ENCODE measurements at places on chromosomes 3 and 15.

DNA sequence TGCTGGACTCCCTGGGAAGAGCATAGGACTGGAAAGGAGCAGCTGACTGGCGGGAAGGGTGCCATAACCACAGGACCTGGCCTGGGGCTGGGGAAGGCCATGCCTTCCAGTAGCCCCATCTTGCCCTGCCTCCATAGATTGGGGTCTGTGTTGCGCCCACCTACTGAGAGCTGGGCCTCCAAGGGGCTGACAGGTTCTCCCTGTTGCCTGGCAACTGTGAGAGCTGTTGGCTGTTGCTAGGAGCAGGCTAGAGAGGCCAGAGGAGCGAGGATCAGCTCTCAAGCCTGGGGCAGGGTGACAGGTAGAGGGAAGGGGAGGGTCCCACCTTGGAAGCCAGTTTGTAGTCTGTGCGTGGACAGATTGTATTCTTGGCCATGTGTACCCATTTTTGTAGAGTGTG, 2.8 kb upstream of the GNAI2 start:
- DNase-seq, result no peak

- no peak for DNase-seq
These were observed 1077.8 kb downstream of the ZPLD1 start for GRCh38 chr3:103512595-103512994.

- DNase-seq, result no peak
These were observed 233.2 kb downstream of the RYR3 start for GRCh38 chr15:33543957-33544356.

GRCh38 chr3:42734263-42734860, 31.8 kb upstream of the HHATL start:
- DNase-seq, result peak; percentile 55

GRCh38 chr3:179074656-179075055, 3.0 kb upstream of the ZMAT3 start:
- DNase-seq, result no peak

DNA sequence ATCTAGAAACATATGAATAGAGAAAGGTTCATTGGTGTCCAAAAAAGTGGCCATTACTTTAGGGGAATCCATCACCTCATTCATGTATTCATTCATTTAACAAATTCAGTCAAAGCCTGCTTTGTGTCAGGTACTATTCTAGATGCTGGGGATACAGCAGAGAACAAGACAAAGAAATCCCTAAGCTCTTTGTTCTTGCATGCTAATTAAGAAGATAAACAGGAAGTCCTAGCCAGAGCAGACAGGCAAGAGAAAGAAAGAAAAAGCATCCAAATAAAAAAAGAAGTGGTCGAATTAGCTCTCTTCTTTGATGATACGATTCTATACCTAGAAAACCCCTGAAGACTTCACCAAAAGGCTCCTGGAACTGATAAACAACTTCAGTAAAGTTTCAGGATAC, 12.4 kb upstream of the ZMAT3 start:
- DNase-seq, result no peak

DNA sequence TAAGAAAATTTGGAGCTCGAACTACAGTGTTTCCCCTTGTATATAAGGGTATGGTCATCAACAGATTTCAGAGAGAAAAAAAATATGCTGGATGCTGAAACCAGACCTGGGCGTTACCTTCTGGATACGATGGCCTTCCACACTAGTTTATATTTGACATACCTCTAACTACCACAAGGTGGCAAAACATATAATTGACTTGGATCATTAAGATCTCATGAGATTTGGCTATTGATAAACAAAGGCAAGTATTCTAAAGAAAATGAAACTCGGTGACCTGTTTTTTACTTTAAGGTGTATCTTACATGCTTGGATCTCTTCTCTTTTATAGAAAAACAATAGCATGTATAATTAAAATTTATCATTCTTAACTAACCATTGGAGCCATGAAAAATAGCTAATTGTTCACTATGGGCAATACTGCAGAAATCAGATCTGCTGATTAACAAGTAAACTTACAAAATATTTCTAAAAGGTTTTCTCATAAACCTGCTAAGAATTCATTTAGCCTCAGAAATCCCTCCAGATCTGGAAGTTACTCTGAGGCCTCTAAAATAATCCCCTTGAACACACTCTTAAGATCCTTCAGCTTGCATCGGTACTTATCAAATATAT, 300.6 kb upstream of the KCNH8 start:
- no peak for DNase-seq

DNA sequence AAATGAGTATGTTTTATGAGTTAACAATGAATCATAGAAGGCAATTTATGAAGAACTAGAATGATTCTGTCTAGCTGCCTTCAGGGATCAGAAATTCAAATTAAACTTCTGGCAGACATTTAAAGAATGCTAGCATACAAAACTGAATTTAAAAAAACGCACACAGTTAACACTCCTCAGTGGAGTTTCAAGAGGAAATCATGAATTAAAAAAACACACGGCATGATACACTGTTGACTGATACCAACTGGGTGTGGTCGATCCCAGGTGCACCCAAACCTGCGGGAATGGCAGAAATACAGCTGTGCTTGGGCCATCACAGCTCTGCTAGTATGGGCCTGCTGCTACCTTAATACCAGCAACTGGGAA, 526.0 kb downstream of the FOXP1 start:
- DNase-seq, result no peak

- DNase-seq, result no peak
These were observed 225.6 kb downstream of the CNTN6 start for GRCh38 chr3:1318296-1319005.

- no peak for DNase-seq
These were observed 725.3 kb upstream of the CFAP20DC start for GRCh38 chr3:59775106-59775505.

GRCh38 chr3:97432914-97433313, 331.6 kb upstream of the ARL6 start:
- DNase-seq, result no peak

GRCh38 chr3:54445630-54446029, 323.3 kb downstream of the CACNA2D3 start:
- DNase-seq, result no peak

- DNase-seq, result peak; percentile 63
These were observed 1.3 kb downstream of the CAMK2N2 start for GRCh38 chr3:184259878-184260723.

DNA sequence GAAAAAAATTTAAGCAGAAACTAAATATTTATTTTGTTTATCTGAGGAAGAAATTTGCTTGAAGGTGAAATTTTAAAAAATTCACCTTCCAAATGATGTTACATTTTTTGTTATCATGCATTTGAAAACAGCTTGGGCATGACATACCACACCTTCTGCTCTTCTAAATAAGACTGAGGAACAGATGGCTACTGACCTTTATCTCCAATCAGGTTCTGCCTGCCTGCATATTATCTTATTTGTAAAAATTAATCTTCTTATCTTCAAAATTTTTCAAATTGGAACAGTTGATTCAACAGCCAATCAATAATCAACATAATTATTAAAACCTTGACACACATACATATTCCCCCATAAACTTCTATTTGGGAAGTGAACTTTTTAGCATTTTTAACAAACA, 641.8 kb upstream of the ZNF385D start:
- DNase-seq, result no peak

GRCh38 chr3:111712294-111713167, 117.4 kb upstream of the ZBED2 start:
- peak; percentile 68 for DNase-seq

- no peak for DNase-seq
These were observed 78.5 kb upstream of the SMAD3 start for GRCh38 chr15:66986951-66987350.

DNA sequence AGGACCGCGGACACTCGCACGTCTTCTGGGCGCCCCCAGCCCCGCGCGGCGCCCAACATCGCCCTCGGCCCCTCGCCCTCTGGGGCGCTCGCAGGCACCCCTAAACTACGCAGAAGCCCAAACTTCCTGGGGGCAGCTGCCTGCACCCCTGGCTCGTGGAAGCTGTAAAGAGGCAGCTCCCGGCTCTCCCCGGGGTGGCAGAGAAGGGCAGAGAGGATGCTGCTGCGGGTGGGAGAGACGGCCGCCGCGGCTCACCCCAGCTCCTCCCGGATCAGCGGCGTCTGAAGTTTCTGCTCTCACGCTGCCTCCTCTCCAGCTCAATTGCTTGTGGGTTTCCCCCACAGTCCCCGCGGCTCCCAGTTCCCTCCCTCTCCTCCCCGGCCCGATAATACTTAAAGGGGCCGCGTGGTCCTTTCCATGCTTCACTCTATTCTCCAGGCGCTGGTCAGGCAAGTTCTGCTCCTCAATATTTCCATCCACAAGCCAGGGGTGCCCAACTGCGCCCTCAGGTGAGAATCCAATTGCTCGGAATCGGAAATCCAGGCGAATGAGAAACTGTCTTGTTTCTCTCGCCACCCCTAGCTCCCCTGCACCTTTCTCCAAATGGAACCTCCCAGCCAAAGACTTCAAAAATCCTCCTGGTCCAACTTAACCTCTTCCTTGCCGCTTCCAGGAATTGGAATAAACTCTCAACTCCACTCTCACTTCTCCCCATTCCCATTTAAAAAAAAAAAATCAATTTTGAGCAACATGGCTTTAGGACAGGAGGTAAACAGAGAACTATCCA, 748.5 kb downstream of the ROBO1 start:
- peak; percentile 91 for DNase-seq

GRCh38 chr15:64699751-64700388, 75.5 kb downstream of the RBPMS2 start:
- peak; percentile 97 for DNase-seq

DNA sequence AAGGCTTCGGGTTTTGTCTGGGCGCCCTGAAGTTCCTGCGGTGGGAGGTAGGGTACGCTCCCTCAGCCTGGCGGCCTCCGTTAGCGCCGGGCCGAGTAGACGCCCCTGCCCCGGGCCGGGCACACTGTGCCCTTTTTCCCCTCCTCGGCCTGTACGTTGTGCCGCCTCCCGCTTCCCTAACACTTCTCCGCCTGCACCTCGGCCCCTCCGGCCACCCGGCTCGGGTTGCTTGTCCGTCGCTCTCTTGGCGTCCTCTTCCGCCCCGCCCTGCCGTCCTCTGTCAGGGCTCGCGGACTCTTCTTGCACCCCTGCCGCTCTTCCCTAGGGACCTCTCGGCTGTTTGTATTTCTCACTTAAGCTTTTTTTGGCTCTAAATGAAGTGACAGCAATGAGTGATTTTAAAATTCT, 384 bp downstream of the KNL1 start:
- peak; percentile 84 for DNase-seq

DNA sequence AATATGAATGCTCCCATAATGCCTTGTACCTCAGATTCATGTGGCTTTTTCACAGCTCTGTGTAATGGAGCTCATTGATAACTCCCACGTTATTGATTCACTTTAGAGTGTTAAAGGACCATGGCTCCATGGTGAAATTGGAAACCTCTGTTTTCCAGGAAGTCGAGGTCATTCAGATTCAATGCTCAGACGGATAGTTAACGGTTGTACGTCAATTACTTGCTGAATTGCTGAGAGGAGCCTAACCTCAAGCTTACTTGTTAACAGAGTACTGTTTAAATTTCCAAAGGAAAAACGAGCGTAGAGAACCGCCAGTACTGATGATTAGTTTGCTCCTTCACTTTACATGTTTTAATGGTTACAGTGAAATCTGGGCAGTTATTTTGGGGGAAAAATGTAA, 11.1 kb downstream of the ABHD17C start:
- DNase-seq, result no peak

GRCh38 chr3:108486941-108487340, 23.5 kb downstream of the MYH15 start:
- DNase-seq, result peak; percentile 68

GRCh38 chr15:39587096-39587721, 6.3 kb downstream of the THBS1 start:
- no peak for DNase-seq

DNA sequence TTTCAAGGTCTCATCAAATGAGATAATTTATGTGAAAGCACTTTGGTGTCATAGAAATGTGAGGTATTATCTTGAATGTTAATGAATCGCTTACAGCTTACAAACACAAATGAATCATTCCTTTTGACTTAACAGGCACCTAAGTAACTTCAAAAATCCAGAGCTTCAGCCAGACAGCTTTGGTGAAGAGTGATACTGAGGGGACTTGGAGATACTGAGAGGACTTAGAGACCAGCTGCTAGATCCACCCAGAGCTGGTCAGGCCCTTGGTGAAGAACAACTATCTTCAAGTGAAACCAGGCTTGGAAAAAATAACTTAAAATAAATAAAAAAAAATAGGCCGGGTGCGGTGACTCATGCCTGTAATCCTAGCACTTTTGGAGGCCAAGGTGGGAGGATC, 16.2 kb upstream of the ZFYVE19 start:
- DNase-seq, result no peak

- DNase-seq, result peak; percentile 89
These were observed 16.8 kb downstream of the NOX5 start for GRCh38 chr15:69031013-69032001.

DNA sequence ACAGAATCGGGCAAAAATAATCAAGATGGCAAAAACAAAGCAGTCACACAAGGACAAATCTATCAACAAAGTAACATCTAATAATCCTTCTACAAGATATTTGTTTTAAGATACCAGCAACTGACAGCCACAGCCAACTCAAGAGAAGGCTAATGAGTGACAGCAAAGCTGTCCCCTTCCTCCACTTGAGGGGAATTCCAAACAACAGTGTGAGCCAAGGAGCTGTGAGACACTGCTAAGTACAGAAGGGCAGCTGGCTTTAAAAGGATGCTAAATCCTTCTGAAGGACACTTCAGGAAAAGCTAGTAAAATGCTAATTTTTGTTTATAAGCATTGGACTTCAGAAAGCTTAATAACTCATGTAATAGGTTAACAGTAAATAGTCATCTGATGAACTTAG, 120.3 kb upstream of the GOLGA8J start:
- DNase-seq, result no peak

- no peak for DNase-seq
These were observed 147.8 kb downstream of the SHOX2 start for GRCh38 chr3:157958457-157958856.

DNA sequence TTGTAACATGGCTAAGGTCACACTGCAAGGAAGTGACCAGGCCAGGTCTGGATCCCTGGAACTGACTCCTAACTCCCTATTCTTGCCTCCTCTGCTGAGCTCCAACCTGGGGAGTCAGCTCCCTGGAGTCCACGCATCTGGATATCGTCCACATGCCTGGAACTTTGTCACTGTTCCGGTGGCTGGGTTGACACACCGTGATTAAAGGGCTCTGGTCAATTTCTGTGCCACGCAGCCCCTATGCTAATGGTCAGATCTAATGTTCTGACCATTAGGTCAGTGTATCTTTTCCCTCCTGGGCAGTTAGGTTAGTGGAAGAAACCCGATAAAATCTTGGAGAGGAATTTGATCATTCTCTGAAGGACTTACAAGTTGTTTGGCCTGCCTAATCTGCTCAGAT, 1.6 kb upstream of the TPM1 start:
- peak; percentile 91 for DNase-seq

GRCh38 chr15:77532067-77532710, 100.5 kb downstream of the LINGO1 start:
- no peak for DNase-seq

DNA sequence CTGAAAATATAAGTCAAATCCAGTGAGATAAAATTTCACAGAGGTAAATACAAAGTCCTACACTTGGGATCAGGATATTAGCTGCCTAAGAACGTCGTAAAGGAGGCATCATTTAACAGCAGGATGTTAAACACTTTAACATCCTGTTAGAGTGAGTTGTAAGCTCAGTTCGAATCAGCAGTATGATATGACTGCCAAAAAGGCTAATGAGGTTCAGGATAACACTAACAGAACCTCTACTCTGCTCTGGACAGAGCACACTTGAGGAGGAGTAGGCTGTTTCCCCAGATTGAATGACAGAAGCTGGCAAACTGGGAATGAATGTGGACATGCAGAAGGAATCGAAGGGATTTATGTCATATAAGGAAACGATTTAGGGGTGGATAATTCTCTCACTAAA, 227.1 kb upstream of the CD96 start:
- DNase-seq, result no peak

Measured in islet precursor cell (in vitro differentiated cells).